ENCODE measurements at places on chromosomes 16 and 17.

DNA sequence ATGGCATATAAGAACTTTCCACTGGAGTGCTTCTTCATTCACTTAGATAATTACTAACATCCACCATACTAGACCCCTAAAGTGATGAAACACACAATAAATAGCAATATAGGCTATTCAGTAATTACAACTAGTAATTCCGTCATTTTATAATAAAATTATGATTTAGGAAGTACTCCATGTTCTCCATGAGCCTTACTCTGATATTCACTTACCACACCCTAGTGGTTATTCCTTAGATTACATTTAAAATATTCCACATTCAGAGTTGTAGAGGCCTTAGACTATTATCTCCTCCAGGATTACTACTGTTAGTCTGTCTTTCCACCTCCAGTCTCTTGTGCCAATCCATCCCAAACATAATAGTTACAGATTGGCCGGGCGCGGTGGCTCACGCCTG is 62.4 kb downstream of the STH start:
- no peak for DNase-seq

GRCh38 chr16:2166263-2167067 is 10.9 kb downstream of the TRAF7 start:
- DNase-seq: no peak

- no peak for DNase-seq
Observed at GRCh38 chr16:72887537-72887936, 160.4 kb downstream of the ZFHX3 start.

DNA sequence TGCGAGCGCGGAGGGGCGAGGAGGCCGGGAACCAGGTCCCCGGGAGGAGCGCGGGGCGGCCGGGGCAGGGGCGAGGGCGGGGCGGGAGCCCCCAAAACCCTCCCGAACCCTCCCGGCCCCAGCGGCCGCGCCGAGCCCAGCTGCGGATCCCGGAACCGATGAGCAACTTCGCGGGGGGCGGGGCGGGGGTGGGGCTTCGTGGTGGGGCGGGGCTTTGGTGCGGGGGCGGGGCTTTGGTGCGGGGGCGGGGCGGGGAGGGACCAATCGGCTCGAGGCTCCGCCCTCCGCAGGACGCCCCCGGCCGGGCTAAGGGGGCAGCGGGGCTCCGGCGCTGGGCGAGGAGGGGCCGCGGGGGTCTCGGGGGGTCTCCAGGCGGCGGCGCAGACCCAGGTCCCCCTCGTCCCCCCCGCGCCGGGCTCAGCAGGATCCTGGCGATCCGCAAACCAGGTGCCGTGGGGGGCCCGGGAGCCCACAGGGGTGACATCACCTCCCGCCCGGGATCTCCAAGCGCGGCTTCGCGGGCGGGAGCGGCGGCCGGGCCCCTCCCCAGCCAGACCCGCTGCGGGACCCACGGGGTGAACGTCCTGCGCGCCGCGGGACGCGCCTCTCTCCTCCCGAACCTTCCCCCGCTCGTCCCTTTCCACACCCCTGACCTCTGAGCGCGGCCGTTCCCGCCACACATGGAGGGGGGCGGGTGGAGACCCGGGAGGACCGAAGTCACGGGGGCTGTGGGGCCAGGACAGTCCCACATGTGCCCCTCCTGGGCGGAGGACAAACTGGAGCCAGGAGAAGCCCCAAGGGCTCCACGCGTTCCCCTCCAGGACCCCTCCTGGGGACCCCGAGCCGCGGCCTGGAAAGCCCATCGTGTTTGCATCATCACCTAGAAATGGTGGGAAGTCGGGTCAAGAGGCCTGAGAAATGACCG is at the start of gene ABR:
TSS of gene ABR (minus strand) at position 164 of the 925 bp plus-strand sequence. CDS start 254 bp downstream, outside the sequence.
- DNase-seq: peak; percentile 36

GRCh38 chr17:58626905-58627304 is 64.9 kb downstream of the TEX14 start:
- DNase-seq: no peak

DNA sequence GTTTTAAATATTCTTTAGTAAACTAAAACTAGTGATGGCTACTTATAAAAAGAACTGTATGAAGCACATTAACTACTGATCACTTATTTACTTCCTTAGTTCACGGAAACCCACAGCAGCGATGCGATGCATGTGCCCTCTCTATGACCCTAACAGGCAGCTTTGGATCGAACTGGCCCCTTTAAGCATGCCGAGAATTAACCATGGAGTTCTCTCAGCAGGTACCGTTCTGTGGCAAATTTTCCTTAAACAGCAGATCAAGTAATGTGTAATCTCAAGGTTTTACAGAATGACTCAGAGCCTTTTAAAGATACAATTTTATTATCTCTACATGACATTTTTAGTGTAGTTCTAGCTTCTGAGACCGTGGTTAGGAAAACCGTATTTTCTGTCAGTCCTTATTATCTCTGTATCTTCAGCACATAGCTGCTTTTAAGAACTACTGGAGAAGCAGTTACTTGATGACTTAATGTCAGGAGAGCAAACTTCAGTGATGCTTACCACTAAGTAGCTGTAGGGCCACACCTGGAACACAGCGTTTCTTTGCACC is 43.0 kb downstream of the GAN start:
- DNase-seq: no peak

- no peak for DNase-seq
Observed at GRCh38 chr17:14864127-14864526, 401.0 kb downstream of the PMP22 start.

- DNase-seq: no peak
Observed at GRCh38 chr16:11229906-11230305, 26.1 kb downstream of the SOCS1 start.

GRCh38 chr17:30969989-30970830 is 629 bp upstream of the RNF135 start:
- no peak for DNase-seq

- DNase-seq: no peak
Observed at GRCh38 chr16:25707982-25708583, 16.3 kb downstream of the HS3ST4 start.
